Pancreas (tissue), 10 donors: ENCODE measurements at places on chromosomes 2 and 18.

DNA sequence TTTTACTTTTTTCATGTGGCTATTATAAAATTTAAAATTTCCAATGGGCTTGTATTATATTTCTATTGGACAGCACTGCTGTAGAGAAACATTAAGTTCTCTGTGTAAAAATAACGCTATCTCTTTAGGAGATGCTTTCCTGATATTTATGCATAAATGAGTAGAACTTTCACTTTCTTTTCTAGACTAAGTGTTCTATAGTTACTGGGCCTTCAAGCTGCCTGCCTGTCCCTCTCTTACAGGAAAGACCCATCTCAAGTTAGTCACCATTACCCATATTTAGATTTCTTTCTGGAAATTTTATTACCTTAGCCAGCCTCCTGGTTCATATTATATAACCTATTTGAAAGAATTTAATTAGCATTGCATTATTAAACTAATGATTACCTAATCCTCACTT, 4.8 kb downstream of the ITGA4 start:
- no peak for DNase-seq

GRCh38 chr2:38712871-38713270, 38.3 kb downstream of the SRSF7 start:
- no peak for DNase-seq

DNA sequence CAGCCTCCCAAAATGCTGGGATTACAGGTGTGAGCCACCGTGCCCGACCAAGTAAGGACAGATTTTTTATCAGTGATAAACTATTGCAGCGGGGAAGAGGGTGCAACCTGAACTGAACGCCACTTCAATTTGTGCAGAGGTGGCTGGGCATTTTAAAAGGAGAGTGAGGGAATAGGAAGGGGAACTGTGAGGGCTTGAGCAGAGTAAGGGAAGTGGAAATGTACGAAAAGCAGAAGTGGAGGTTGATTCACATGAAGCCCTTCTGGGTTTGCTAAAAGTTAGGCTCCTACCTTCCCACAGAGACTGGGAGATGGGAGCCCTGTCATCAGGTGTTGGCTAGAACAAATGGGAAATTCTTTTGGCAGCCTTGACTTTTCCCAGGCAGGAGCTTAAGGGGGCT, 6.1 kb downstream of the STK11IP start:
- DNase-seq: no peak

DNA sequence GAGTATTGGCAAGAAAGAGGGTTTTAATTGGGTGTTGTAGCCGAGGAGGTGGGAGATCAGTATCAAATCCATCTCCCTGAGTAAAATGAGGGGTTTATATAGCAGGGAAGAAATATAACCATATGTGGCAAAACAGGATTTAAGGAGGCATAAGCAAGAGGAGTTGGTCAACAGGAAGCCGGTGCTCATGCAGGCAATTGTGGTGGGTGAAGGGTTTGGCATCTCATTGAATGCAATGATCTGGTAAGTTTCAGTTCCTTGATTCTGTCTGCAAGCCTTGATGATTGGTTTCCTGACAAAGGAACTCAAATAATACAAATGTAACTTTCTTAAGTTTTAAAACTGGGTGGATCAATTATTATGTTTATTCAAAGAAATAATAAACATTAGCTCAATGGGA, 564.4 kb upstream of the LINC00305 start:
- DNase-seq: no peak

DNA sequence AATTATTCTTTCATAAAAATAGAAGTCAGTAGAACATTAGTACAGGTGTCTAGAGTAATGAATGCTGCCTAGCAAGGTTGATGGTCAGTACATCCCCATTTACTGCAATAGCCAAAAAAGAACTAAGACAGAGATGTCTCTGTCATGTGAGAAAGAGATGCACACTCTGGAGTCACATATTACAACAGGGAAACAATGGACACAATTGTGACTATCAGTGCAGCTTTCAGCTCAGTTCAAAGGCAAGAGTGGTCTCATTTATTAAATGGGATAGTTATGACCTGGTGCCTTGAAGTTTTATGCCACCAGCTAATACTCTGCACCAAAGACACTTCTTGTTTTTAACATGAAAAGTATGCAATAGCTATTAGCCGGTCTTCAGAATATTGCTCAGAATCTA, 194.9 kb upstream of the CHAC2 start:
- DNase-seq: no peak

DNA sequence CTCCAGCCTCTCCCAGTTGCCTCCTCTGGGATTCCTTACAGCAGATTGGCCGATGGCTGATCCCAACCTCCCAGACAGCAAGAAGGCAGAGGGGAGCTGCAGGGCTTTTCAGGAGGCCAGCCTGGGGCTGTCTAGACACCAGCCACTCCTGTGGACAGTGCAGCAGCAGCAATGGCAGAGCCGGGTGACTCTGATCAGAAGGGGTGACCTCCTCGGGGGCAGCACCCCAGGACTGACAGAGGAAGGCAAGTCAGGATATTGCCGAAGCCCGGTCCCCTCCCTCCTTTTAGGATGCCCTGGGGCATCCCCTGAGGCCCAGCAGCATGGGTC, 84.5 kb downstream of the INHBB start:
- DNase-seq: no peak

DNA sequence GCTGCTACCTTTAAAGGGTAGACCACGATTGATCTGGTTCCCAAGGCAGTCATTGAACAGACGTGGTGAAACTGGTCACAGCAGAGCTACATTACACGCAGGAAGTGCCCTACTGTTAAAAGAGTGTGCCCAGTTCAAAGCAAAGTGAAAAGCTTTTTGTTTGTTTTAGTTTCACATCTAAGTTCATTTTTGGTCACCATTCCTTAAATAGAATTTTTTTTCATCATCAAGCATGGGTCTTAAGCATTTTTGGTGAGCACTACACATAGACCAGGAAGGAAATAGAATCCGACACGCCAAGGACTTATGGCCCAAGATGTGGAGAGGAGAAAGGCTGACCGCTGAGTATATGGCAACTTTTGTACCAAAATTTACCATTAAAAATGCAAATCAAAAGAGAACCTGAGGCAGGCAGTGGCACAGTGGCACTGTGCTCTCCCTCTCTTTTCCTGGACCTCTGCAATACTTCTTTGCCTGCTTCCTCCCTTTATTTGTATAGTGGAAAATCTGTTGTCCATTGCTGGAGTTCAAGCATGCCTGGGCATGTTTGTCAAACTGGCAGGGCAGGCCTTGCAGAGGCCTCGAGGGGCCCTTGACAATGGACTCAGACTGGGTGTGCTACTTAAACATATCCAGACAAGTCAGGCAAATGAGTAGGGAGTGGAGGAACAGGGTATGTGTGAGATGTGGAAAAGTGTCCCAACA, 42.6 kb upstream of the HNRNPA3 start:
- no peak for DNase-seq

DNA sequence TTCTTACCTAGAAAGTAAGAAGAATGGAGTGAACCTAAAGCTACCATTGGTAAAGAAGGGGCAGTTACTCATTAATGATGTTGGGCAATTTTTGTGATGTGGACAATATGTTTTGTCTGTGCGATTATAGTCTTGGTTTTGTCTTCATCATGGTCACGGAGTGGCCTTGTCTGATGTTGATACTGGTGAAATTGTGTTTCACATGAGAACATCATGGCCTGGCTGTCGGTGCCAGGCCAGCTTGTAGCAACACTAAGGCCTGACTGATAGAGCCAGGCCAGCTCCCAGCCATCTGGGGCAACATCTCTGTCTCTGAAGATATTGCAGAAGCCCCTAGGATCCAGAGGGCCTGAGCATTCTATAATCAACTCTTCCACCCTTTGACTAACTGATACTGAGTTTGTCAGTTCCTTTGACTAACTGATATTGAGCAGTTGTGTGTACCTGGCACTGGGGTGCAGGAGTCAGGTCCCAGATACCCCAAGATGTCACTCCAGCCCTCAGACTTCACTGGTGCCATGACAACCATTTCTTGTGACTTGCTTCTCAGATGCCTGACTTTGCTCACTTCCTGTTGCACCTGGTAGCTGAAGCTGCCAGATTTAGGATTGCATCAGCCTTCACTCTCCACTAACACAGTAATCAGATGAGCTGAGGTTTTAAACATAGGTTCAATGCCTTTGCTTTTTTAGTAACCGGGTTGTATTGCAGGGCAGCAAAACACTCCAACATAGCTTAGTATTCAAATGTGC, 62.5 kb downstream of the RPIA start:
- peak; percentile 35 for DNase-seq

DNA sequence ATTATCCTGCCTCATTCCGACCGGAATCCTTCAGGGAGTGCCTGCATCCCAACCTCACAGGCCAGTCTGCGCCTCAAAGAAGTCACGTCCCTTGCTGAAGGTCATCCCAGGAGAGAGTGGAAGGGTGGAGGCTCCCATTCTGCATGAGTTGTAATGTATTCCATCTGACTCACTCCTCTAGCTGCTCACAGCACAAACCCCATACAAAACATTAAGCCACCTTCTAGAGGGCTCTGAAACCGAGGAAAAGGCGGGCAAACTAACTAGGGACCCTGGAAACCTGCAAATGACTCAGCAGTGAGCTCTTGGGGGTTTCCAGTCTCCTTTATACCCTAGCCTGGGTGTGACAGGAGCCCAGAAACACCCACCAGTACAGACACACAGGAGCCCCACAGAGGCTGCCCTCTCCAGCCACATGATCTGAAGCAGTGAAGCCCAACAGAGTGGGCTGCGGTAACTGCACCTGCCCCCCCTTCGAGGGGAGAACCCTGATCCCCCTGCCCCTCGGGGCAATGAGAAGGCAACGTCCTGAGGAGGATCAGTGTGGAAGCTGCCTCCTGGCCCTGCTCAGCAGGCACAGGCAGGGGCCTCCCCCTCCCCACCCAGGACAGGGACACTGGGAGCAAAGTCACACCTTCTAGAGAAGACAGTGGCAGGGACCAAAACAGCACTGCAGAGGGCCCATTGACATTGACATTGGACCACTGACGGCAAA, 69.3 kb upstream of the SNTG2 start:
- no peak for DNase-seq

DNA sequence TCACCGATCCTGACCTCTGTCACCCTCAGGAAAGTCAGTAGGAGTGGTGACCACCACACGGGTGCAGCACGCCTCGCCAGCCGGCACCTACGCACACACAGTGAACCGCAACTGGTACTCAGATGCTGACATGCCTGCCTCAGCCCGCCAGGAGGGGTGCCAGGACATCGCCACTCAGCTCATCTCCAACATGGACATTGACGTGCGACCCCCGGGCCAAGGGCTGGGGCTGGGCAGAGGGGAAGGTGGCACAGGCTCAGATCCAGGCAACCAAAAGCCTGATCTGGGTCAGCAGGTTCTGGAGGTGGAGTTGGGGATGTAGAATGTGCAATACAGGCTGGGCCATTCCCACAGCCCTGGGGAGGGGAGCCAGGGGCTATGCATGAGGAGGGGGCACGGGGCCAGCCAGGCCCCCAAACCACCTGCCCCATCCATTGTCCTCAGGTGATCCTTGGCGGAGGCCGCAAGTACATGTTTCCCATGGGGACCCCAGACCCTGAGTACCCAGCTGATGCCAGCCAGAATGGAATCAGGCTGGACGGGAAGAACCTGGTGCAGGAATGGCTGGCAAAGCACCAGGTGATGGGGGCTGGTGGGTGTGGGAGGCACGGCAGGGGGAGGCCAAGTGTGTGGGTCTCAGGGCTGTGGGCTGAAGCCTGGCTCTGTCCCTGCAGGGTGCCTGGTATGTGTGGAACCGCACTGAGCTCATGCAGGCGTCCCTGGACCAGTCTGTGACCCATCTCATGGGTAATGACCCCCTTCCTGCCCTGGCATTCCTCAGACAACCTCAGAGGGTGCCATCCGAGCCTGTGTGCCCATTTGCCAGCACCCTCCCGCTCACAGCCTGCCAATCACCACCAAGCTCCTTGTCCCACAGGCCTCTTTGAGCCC, 1.4 kb downstream of the ALPI start:
- DNase-seq: peak; percentile 58

DNA sequence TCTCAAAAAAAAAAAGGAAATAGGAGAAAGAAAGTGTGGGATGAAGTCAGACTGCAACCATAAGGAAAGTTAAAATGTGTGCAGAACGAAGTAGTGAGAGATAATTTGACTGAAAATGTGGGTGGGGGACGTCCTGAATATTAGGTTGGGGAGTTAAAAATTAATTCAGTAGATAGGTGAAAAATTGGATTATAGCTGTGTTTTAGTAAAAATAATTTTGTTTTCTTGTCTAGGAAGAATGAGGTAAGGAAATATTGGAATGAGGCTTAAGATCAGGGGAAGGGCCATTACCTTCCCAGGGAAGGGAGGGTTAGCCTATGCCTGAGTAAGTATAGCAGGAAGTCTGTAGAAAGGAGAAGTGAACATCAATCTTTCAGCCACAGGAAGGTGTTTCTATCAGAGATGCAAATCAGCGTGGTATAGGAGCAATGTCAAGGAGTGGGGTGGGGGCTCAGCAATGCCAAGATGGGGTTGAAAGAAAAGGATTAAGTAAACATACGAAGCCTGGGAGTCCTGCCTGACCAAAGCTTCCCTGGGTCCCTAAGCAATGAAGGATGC, 250.9 kb downstream of the PIEZO2 start:
- DNase-seq: no peak

- DNase-seq: no peak
Observed at GRCh38 chr18:7002107-7002506, 115.5 kb downstream of the LAMA1 start.

GRCh38 chr2:60836491-60836890, 44.9 kb upstream of the REL start:
- DNase-seq: no peak

- DNase-seq: no peak
Observed at GRCh38 chr2:156538083-156538504, 101.9 kb downstream of the GPD2 start.

DNA sequence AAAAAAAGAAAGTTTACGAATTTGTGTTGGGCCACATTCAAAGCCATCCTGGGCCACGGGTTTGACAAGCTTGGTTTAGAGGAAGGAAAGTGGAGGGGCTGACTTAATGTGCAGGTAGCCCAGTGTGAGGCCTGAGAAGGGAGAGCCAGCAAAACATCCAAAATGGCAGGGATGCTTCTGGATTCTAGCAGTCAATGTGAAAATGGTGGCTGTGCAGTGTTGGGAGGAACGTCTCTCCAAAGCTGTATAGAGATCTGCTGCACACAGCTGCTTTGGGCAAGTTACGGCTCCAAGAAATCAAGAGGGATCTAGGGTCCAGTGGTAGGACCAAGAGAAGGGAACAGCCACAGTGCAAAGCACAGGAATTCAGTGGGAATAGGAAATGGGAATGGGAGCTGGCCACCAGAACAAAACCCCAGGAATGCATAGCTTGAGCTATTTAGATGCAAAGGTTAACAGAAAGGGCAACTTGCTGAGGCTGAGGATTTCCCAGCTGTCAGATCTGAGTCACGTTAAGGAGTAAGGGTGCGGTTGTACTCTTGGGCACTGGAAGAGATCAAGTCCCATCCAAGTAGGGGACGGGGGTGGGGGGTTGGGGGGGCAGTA, 70.6 kb downstream of the B3GNT2 start:
- no peak for DNase-seq

GRCh38 chr2:224433442-224433841, 31.5 kb upstream of the FAM124B start:
- no peak for DNase-seq

DNA sequence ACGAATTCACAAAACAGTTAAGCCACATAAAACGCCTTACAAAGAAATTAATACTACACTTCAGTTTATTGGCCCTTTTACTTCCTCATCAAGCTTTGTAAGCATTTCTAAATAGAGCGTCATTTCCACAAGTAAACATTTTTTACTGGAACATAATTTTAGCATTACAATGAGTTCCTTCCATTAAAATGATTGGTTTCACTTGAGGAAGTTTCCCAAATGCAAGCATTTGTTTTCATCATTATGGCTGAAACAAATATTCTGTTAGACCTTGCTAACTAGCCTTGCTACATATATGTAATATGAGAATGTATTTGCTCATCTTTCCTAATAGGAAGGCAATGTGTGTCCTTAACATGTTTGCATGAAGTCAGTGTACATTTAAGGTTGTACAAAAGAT, 579.1 kb downstream of the IRS1 start:
- no peak for DNase-seq

GRCh38 chr18:73980289-73980979, 167.2 kb downstream of the FBXO15 start:
- DNase-seq: no peak
